GM04503 (cell line): ENCODE measurements at places on chromosomes 16 and 17.
A peak's percentile ranks its signal among the peaks of the same experiment; 100 is the strongest.

DNA sequence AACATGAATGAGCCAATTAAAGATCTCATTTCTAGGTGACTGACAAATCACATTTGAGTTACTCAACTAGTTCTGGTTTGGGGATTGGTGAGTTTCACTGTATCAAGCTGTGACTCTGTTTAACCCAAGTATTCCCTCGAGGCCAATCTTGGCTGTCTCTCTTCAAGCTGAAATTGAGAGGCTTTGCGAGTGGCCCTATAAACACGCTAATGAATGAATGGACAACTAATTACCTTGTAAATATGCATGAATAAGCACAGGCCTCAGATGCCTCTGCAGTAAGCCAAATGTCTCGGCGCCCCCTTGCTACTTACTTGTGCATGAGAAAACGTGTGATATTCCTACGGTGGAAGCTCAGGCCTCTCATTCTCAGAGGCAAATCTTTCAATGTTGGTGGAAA is 450.3 kb upstream of the PSMD7 start:
- no peak for DNase-seq

GRCh38 chr16:48291303-48291702 is 44.0 kb upstream of the ABCC11 start:
- DNase-seq, result no peak

DNA sequence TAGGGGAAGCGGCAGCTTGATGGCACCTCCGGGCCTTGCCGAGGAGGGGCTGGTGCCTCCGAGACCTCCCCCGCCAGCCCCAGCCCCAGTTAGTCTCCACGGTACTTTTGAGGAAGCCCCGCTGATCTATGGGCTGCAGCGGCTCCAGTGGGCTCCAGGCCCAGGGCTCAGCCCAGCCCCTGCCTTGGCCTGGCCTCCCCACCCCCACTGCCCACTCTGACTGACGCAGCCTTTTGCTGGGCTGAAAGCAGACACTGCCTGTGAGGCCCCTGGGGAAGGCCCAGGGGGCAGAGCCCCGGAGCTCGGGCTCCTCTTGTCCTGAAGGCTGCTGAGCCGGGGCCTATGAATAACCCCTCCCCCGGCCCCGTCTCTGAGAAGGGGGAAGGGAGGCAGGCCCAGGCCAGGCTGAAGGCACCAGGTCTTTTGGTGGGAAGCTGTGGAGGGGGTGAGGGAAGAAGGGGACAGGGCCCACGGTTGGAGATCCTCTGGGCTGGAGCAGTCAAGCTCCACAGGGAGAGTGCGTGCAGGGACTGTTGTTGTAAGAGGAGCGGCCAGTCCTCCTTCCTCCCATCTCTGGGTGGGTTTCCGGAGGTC is 7.5 kb upstream of the SMTNL2 start:
- no peak for DNase-seq

GRCh38 chr17:68820825-68821481 is 134.2 kb downstream of the ABCA8 start:
- DNase-seq, result no peak

- no peak for DNase-seq
Measured at GRCh38 chr17:834136-834535, 52.0 kb downstream of the MRM3 start.

- peak; percentile 37 for DNase-seq
Measured at GRCh38 chr16:57304169-57305061, 19.9 kb upstream of the PLLP start.

- DNase-seq, result no peak
Measured at GRCh38 chr17:43877451-43878155, 29.7 kb downstream of the MPP2 start.

DNA sequence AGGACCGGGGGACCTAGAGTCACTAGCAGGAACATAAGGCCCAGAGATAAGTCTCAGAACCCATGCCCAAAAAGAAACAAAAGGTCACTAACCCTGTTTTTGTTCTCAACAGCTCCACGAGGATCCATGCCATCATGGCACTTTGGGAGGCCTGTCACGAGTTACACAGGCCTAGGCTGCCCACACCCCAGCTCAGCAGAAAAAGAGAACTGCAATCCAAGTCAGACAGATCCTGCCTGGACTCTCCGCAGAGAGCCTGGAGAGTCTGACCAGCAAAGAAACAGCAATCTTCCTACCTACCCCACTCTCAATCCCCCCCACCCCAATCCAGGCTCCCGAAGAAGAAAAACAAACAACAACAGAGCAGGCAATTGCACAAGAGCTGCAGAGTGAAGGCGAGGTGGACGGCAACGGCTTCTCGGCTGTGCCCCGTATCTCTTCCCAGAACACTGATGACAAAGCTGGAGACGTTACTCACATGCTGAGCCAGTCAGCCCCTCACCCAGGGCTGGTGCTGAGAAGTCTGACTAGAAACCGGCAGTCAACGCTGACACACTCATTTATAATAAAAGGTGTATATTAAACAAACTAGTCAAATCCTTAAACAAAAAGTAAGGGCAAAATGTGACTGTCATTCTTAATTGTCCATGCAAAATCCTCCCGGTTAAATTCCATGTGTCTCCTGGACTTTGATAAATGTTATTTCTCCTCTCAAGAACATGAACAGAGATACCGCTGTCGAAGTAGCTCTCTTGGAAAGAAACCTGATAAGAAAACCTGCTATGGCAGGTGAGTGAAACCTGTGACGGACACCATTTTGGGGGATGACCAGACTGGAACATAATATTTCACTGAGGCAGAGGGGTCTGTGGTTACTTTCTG is 89.3 kb downstream of the SMG6 start:
- DNase-seq, result no peak

DNA sequence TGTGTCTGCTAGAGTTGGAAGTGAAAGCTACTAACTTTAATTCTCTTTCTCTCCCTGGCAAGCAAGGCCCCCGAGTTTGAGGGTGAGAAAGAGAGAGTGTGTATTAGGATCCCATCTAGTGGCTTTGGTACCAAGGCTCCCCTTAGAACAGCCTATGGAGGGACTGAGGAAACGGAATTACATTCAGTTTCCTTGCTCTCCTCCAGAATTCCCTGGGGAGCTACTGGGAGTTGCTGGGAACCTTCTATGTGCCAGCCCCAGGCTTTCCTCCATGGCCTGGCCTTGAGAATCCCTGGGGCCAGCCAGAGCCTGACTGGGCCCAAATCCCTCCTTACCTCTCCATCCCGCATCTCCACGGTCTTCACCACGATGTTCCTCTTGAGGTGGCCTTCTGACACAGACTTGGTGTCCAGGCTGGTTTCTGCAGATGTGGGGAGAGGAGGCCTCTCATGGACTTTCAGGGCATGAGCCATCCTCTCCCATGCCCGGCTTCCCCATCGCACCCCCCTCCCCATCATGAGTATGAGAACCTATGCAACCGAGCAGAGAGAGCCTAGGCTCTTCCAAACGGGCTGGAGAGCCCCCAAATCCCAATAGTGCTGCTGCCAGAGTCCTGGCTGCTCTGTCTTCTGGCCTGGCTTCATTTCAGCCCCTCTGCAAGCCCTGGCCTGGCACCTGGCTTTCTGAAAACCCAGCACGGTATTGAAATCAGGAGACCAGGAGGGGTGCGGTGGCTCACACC is 7.4 kb downstream of the GFAP start:
- no peak for DNase-seq

GRCh38 chr17:42458497-42459255 is at the start of gene ATP6V0A1:
Gene ATP6V0A1 (plus strand): TSS chr17:42458878. CDS start chr17:42460895, 2,017 bp downstream.
- no peak for DNase-seq

DNA sequence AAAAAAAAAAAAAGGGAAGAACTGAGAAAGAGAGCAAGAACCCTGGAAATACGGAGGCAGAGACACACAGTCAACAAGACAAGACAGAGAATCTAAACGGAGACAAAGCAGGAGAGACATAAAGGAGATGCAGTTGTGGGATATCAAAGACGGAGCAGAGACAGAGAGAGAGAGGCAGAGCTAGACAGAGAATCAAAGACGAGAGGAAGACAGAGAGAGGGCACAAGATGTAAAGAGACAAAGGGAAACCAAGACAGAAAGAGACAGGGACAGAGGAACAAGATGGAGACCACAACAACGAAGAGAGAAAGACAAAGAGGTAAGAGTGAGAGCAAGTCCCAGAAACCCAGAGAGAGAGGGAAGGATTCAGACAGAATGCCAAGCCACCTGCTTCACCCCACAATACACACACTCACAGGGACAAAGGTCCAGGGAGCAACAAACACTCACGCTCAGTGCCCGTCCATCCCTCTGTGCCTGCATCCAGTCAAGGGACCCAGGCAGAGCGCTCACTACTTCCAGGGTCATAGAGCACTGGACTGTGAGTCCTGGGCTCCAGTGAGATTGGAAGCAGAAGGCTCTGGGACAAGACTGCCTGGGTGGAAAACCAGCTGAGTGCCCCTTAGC is 88.9 kb downstream of the C16orf78 start:
- no peak for DNase-seq

- DNase-seq, result no peak
Measured at GRCh38 chr16:1333149-1333812, at the start of gene BAIAP3. Gene BAIAP3 (plus strand): TSS chr16:1333645. CDS start chr16:1338550, 4,905 bp downstream.

DNA sequence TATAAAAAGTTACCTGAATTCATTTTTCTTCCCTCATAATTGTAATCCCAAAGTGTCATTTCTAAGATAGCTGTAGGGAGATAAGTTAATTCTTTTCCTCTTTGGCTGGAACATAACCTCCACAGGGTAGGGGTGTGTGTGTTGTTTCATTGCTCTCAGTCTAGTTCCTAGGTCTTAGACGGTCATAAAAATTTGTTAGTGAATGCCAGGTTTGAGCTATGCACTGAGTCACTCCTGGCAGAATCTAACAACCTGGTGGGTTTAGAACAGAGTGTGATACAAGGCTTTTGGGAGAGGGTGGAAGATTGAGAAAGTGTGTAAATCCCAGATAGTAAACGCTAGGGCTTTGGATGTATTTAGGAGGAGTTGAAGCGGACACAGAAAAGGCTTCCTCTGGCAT is 894 bp upstream of the PHKG2 start:
- peak; percentile 51 for DNase-seq

DNA sequence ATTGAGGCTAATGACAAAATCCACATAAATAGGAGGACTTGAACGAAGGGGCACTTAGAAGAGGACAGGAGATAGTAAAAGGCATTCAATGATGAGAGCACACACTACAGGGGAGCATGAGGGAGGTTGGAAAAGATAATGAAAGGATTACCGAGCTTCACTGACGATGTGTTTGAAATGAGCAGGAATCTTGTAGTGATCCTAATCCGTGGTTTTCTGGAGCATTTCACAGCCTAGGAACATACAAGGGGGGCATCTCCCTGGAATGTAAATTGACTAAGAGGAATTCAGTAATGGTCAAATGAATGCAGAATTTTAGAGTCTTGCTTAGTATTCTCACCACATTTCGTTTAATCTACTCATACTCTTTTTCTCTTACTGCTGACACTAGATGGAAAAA is 5.2 kb downstream of the ATMIN start:
- no peak for DNase-seq

- DNase-seq, result peak; percentile 57
Measured at GRCh38 chr17:71709271-71709890, 411.4 kb upstream of the SOX9 start.

DNA sequence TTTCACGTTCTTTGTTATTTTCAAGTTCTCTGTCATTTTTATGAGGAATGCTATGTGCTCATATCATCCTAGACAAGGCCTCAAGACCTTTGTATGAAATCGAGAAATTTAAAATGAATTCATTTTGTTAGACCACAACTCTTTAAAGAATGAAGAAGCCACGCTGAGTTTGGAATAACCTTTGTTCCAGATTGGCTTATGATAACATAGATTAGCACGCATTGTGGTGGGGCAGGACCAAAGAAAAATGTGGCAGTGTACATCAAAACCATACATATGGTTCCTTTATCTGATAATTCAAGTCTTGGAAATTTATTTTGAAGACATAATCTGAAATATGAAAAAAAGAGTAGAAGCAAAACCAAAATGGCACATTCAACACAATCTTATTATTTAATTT is 2.2 kb downstream of the HSD17B2 start:
- DNase-seq, result no peak

- DNase-seq, result no peak
Measured at GRCh38 chr16:48479955-48480354, 94.7 kb upstream of the SIAH1 start.

GRCh38 chr17:8894673-8895578 is 27.5 kb upstream of the PIK3R6 start:
- peak; percentile 19 for DNase-seq

DNA sequence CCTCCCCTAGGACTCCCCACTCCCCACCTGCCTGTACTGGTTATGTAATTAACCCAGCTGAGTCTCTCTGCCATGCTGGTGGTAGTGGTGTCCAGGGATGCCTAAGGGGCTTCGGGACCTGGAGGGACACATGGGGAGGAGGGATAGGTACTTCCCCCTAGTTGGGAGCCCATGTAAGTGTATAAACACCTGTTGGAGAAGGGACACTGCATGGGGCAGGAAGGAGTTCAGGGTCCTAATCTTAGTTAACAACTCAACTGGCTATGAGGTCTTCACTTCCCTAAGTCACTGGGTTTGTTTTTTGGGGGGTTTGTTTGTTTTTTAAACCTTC is 1.3 kb downstream of the RASL10B start:
- no peak for DNase-seq

DNA sequence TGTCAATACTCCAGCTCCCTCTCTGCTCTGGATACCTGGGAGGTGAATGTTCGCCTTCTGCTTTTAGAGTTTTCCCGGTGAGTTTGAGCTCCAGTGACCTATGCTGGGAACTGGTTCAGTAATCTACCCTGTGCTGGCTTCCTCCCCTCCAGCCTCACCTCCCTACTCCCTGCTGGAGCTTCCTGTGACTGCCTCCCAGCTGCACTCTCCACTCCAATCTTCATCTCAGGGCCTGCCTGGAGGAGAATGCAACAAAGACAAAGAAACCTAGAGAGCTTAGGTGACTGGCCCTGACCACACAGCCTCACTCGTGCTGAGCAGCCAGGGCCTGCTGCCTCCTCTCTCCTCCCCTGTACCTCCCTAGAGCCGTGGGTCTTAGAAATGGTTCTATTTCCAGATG is 101.6 kb upstream of the FOXF1 start:
- DNase-seq, result no peak

DNA sequence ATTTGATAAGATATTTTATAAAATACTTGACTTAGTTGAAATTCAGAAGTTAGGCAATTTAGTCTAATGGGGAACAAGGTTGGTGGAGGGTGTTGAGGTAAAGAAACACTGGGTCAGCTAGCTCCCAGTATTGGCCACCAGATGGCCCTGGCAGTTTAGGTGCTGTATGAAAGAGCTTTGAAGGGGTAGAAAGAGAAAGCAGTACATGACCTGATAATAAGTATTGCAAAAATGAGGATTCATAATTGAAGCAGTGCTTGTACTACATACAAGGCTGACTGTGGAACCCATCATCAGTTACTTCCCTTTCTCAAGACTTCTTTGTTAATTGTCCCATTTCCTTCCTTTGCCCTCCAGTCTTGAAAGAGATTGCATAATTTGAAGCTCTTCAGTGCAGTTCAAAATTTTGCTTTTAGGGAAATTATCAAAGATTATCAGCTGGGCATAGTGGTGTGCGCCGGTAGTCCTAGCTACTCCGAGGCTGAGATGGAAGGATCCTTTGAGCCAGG is 29.4 kb downstream of the TANC2 start:
- no peak for DNase-seq

GRCh38 chr17:1597861-1598342 is 30.7 kb downstream of the SLC43A2 start:
- DNase-seq, result no peak
